IgD-negative memory B cell (primary cell): ENCODE measurements at places on chromosomes 1 and 21. TPM values are rescaled to one million over a fixed set of nuclear protein-coding genes. Genes with fewer than 3 reads are reported as not detected.

Gene GBP4
- 10.1 TPM for polyA plus RNA-seq

Gene LIPI
- polyA plus RNA-seq = not detected

Gene HIVEP3
- 1.4 TPM for polyA plus RNA-seq

Gene GRIK1
- polyA plus RNA-seq = not detected

Gene CRYBG2
- polyA plus RNA-seq = 3.1 TPM

Gene VASH2
- not detected for polyA plus RNA-seq

Gene FAAH
- polyA plus RNA-seq = 1.2 TPM

Gene FMO1
- not detected for polyA plus RNA-seq

Gene SDF4
- polyA plus RNA-seq = 121 TPM

Gene C1orf74
- 0.78 TPM for polyA plus RNA-seq

Gene GREM2
- polyA plus RNA-seq = not detected

Gene COL8A2
- not detected for polyA plus RNA-seq

Gene RIMKLA
- polyA plus RNA-seq = not detected

Gene GBP5
- polyA plus RNA-seq = 8.9 TPM

Gene ARTN
- polyA plus RNA-seq = not detected

Gene SGIP1
- 0.71 TPM for polyA plus RNA-seq

Gene PLEKHM2
- polyA plus RNA-seq = 8.2 TPM

Gene KCNA3
- 55.9 TPM for polyA plus RNA-seq

Gene CLCA4
- 0.16 TPM for polyA plus RNA-seq

Gene S100A11
- polyA plus RNA-seq = 140 TPM

Gene PRRX1
- polyA plus RNA-seq = not detected

Gene CTXND2
- polyA plus RNA-seq = not detected

Gene OR2T35
- not detected for polyA plus RNA-seq

Gene LPAR3
- not detected for polyA plus RNA-seq

Gene NPR1
- polyA plus RNA-seq = not detected

Gene OR2L3
- not detected for polyA plus RNA-seq

Gene SMIM12
- polyA plus RNA-seq = 73.4 TPM

Gene FLAD1
- polyA plus RNA-seq = 57.6 TPM

Gene EXTL1
- not detected for polyA plus RNA-seq

Gene LCE1E
- not detected for polyA plus RNA-seq

Gene SPRR3
- not detected for polyA plus RNA-seq

Gene ATAD3C
- polyA plus RNA-seq = 6.2 TPM

Gene RIPK4
- polyA plus RNA-seq = not detected

Gene CD53
- polyA plus RNA-seq = 1,279 TPM

Gene RXRG
- polyA plus RNA-seq = not detected

Gene PYCR2
- polyA plus RNA-seq = 68.9 TPM

Gene REN
- not detected for polyA plus RNA-seq

Gene RHOC
- 41.8 TPM for polyA plus RNA-seq

Gene PODN
- not detected for polyA plus RNA-seq

Gene HRNR
- polyA plus RNA-seq = not detected
